Thymus (tissue), 14 donors: ENCODE measurements at places on chromosomes 7 and 10. TPM values are rescaled to one million over a fixed set of nuclear protein-coding genes. Genes with fewer than 3 reads are reported as not detected.

Gene GPR15LG
- polyA plus RNA-seq: 7.7 TPM

Gene STYXL1
- 55.9 TPM for polyA plus RNA-seq

DNA sequence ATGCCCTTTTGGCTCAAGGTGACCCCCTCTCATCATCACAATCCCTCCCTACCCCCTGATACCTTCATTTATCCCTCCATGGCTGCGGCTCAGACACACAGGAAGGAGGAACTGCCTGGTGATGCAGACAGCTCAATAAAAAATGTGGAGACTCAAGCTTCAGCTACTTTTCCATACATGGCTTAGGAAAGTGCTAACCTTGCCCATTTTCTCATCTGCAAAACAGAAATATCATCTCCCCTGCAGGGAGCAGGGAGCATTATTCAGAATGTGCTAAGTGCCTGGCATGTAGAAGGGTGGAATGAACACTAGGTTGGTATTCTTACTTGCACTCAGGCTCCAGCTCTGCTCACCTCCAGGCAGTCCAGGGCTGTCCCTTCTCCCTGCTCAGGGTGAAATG, 23.8 kb downstream of the CXCL12 start:
- no peak for DNase-seq
- no peaks in the 10 kb centered on the region for H3K4me1 ChIP-seq
- no peaks in the 10 kb centered on the region for H3K27me3 ChIP-seq
- no peak overlapping the region for H3K4me3 ChIP-seq

- H3K27ac ChIP-seq: no peak overlapping the region
- H3K4me1 ChIP-seq: no peaks in the 10 kb centered on the region
- no peaks in the 10 kb centered on the region for H3K36me3 ChIP-seq
- no peaks in the 10 kb centered on the region for H3K27me3 ChIP-seq
These were observed 215.0 kb upstream of the DKK1 start for GRCh38 chr10:52099026-52099600.

- H3K36me3 ChIP-seq: no peaks in the 10 kb centered on the region
- no peaks in the 10 kb centered on the region for H3K27me3 ChIP-seq
- no peak overlapping the region for H3K27ac ChIP-seq
- H3K4me3 ChIP-seq: no peak overlapping the region
- DNase-seq: no peak
These were observed 425.8 kb upstream of the STEAP1 start for GRCh38 chr7:89728481-89728880.

Gene CNNM1
- polyA plus RNA-seq: 0.16 TPM

- no peaks in the 10 kb centered on the region for H3K27me3 ChIP-seq
- no peaks in the 10 kb centered on the region for H3K36me3 ChIP-seq
- no peak overlapping the region for H3K27ac ChIP-seq
- DNase-seq: no peak
- no peak overlapping the region for H3K4me3 ChIP-seq
These were observed 32.7 kb upstream of the TARP start for GRCh38 chr7:38306171-38306570.
